ENCODE measurements at places on chromosomes 16 and 17.

DNA sequence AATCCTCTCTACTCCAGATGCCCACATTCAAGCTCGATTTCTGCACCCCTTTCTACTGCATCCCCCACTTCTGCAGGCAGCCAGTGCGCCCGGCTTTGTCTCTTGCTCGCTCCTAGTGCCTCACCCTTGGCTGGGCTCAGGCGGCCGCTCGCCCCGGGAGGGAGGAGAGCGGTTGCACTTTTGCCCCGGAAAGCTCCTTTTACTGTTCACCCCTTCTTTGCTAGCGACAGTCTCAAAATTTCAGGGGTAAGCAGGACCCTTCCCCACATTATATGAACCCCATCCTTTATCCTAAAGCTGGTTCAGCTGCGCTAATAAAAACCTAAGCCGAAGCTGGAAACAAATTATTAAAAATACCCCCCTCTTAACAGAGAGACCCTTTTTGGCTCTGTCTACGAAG, 1.0 kb downstream of the HOXB5 start:
- no peak for DNase-seq

DNA sequence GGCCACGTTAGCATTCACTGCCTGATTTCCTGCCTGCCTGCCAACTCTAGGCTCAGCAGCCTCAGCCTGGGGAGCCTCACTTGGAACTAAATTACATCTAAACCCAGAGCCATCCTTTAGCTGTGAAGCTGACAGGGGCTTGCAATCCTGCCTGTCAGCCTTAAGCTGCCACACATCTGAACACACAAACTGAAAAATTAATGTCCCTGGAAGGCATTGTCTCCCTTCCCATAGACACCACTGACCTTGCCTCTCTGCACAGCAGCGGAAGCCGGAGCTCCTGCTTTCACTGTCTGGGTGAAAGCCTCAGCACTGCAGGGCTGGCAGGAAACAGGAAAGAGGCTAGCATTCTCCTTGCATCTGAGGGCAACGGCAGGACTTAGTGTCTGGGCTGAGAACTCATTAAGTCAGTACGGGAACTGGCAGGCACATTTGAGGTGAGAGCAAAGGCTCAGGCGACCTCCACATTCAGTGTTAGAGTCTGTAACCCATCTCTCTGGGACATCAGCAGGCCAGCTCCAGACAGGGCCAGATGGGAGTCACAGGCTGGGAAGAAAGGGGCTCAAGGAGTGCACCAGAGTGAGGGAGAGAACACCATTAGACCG, 452.4 kb upstream of the C16orf82 start:
- DNase-seq, result no peak

DNA sequence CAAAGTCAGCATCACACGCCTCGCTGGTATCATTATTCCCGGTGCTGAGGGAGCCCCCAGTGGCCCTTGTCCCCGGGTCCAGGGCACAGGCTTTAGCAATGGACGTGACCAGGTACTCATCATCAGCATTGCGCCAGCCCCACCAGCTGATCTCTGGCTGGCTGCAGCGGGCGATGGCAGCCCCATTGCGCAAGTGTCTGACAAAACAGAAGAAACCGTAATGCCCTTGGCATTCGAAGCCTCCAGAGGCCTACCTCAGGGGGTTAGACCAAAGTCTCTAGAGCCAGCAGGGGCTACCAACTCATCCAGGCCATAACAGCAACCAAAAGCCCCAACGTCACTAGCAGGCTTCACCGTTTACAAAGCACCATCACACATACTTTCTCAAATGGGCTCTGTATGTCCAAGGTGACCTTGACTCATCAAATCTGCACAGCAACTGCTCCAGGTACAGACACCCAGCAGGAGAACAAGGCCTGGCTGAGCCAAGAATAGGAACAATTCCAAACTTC, 7.3 kb downstream of the MTMR4 start:
- no peak for DNase-seq

GRCh38 chr17:10789694-10790271, 14.1 kb downstream of the TMEM238L start:
- no peak for DNase-seq

GRCh38 chr17:37847102-37847501, 77.1 kb upstream of the TBC1D3K start:
- no peak for DNase-seq

DNA sequence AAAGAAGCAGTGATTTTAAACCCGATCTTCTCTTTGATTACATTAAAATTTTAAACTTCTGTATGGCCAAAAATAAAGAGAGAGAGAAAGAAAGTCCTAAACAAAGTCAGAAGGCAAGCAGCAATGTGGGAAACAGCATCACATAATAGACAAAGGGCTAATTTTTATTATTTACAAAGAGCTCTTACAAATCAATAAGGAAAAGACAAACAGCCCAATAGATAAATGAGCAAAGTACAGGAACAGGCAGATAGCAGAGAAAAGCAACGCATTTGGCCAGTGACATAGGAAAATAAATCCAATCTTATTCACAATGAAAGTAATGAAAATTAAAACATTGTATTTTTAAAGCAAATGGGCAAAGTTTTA, 93.1 kb downstream of the SALL1 start:
- no peak for DNase-seq

Measured in foreskin fibroblast (primary cell).